ENCODE measurements at places on chromosomes 7 and 10. TPM values are rescaled to one million over a fixed set of nuclear protein-coding genes. Genes with fewer than 3 reads are reported as not detected.

The CYP17A1 gene
- not detected for total RNA-seq

The ANKRD2 gene
- 1.0 TPM for total RNA-seq

The CNNM1 gene
- under 0.01 TPM for total RNA-seq

The PTPRE gene
- 25.7 TPM for total RNA-seq

The MALSU1 gene
- total RNA-seq: 54.6 TPM

The HOXA9 gene
- total RNA-seq: 6.8 TPM
